ENCODE measurements at places on chromosomes 12 and 14.
A peak's percentile ranks its signal among the peaks of the same experiment; 100 is the strongest.

- no peak for DNase-seq
Observed at GRCh38 chr12:53097207-53097563, 282 bp upstream of the IGFBP6 start.

DNA sequence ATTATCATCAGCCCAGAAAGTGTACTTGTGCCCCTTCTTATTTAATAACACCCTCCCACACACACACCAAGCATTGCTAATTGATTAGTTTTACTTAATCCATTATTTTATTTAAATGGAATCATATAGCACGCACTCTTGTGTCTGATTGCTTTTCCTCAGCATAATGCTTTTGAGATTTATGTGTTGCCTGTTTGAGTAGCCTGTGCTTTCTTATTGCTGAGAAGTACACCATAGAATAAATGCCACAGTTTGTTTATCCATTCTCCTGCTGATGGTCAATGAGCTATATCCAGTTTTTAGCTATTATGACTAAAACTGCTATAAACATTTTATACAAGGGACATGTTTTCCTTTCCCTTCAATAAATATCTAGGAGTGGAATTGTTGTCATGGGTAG lies 409.9 kb upstream of the PDE3A start:
- DNase-seq: no peak

GRCh38 chr14:23697680-23698079 lies 61.5 kb downstream of the DHRS2 start:
- no peak for DNase-seq

- DNase-seq: no peak
Observed at GRCh38 chr14:53380867-53381225, 227.7 kb upstream of the DDHD1 start.

- no peak for DNase-seq
Observed at GRCh38 chr14:95941897-95942296, 65.3 kb downstream of the TUNAR start.

GRCh38 chr14:98901511-98902205 lies 370.3 kb downstream of the BCL11B start:
- no peak for DNase-seq

- peak; percentile 27 for DNase-seq
Observed at GRCh38 chr14:54329082-54329695, 67.6 kb upstream of the CDKN3 start.

DNA sequence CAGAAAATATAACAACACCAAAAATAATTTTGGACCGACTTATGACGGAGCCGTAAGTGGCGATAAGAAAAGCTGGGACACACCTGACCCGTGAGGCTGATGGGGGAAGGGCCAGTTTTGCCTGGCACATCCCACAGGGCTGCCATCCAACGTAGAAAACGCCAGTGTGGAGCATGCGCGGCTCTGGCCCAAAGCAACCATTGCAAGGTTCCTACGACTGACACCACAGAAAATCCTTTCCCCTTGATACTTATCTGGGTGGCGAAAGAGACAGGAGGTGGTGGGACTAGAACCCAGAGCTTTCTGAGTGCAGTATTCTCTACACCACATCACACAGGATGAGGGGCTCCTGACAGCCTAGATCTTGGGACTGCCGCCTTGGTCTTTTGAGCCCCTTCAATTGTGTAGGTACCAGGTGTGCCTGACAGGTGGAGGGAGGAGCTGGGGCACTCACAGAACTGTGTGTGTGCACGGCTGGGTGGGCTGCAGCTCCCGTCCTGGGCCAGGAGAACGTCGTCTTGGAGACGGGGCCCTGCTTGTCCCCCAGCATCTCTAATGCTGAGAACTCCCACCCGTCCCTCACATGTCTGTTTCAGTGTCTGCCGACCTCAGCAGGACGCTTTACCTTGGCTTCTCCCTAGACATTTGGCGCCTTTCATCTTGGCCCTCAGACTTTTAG lies 17.4 kb upstream of the CACNA2D4 start:
- no peak for DNase-seq

DNA sequence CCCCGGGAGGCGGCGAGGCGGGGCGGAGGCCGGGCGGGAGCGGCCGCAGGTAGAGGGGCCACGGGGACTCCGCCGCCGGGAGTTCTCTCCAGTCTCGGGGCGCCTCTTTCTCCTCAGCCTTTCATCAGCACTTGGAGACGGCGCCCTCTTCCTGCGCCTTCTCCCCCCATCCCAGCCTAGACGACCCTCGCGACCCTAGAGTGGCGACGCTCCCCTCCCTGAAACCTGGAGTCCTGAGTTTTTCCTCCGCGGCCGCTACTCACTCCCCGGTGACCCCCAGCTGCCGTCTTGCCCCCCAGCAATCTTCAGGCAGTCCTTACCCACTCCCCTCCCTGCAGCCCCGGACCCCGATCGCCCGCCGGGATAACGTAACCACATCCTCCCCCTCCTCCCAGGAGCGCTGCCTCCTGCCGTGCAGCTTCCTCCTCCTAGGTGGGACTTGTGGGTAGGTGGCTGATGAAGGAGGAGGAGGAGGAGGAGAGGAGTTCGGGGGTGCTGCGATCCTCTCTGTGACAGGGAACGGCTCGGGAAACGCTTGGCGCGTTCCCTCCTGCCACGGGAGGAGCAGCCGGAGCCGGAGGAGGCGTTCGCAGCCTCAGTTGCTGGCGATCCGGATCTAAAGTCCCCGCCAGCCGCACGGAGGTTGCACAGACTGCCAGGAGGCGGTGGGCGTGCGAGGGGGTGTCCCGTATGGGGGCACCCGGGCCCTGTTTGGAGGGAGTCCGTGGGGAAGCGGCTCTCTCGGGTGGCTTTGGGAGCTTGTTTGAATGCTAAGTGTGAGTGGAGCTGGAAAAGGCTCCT lies 891 bp downstream of the PLEKHA5 start:
- no peak for DNase-seq

GRCh38 chr14:30820674-30821073 lies 53.7 kb upstream of the COCH start:
- DNase-seq: no peak

DNA sequence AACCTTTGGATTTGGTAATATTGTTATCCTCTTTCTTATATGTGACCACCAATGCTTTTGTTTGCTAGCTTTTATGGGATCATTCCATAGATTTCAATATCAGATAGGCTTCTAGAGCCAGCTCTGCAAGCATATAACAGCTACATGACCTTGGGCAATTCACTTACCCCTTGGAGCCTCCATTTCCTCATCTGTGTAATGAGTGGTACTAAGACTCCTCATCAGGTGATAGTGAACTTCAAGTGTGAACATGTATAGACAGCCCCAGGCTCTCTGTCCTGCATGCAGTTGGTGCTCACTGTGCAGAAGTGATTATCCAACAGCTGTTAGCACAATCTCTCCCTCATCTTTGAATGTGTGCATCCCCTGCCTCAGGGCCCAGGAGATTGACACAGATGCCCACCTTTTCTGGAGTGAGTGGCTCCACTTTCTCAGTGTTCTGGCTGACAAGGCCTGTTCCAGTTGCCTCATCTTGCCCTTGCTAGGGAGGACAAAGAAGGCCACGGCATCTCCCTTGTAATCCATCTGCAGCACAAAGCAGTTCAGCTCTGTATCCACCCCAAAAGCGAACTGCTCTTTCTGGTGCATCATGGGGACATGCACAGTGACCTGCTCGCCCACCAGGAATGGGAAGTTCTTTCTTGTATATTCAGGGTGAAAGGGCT lies 9.2 kb downstream of the SERPINA9 start:
- no peak for DNase-seq

GRCh38 chr14:30587141-30587540 lies 28.2 kb downstream of the G2E3 start:
- DNase-seq: peak; percentile 24

- DNase-seq: no peak
Observed at GRCh38 chr12:132024758-132025157, 75.0 kb downstream of the EP400 start.

DNA sequence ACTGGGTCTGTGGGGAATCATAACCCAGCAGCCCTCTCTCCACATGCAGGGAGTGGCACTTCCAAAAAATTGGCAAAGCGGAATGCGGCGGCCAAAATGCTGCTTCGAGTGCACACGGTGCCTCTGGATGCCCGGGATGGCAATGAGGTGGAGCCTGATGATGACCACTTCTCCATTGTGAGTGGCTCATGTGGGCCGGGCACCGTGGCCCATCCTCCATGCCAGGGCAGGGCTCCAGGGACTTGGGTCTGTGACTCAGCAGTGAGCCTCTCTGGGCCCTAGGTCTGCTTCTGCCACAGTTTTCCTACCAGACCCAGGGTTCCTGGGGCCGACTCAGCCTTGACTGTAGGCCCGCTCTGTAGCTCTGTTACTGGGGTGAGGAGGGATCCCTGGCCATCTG lies 2.2 kb downstream of the NPFF start:
- no peak for DNase-seq

DNA sequence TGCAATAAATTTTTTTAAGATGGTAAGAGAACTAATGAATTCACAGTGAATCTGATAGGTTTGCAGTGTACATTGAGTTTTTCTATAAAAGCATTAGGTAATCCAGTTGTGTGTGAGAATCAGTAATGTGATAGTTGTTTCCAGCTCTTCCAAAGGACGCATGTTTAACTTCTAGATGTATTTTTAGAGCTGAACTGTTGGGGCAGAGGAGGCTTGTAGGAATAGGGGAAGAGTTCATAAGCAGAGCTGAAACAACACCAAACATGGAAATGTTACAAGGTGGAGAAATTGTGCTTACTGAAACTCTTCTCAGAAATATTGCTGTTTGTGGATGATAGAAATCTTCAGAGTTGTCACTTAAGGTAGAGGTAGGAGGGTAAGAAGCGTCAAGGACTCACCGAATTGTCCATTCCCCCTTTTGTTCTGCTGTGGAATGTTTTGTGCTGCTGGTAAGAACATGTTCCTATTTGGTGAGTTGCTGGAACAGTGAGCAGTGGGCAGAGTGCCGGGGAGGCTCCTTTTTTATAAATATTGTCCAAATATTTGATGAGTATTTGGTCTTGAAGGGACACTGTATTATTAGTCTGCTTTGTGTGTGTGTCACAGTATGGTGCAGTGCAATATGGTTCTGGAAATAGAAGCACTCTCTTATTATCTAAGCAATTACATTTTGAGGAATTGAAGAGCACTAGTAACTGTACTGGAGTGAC lies 76.7 kb downstream of the ANO6 start:
- no peak for DNase-seq

- DNase-seq: no peak
Observed at GRCh38 chr12:48005750-48006021, 1.4 kb upstream of the COL2A1 start.

- peak; percentile 50 for DNase-seq
Observed at GRCh38 chr14:67704484-67705089, 2.9 kb downstream of the RDH12 start.

DNA sequence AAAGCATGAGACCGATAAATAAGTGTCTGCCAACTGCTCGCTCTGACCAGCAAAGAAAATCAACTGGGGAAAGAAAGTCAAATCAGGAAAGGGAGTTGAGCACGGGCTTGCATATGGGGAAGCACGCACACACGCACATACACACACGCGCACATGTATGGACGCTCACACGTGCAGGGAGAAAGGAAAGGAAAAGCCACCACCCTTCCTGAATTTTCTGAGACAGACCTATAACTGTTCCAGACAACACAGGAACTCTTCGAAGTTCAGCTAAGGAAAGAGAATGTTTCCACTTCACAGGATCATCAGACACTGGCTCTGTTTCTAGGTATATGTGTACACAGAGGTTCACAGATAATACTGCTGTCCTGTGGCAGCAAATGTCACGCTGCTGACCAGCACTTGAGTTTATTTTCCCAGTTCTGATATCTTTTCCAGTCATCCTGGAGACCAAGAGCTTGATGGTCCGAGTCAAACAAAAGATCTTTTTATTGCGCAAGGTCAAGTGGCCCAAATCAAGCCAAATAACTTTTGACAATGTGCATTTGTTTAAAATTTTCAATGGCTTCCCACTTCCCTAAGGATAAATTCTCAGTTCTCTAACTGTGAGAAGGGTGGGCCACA lies 82.1 kb upstream of the TMCC3 start:
- no peak for DNase-seq

- no peak for DNase-seq
Observed at GRCh38 chr12:46524778-46525177, 152.2 kb upstream of the SLC38A2 start.

DNA sequence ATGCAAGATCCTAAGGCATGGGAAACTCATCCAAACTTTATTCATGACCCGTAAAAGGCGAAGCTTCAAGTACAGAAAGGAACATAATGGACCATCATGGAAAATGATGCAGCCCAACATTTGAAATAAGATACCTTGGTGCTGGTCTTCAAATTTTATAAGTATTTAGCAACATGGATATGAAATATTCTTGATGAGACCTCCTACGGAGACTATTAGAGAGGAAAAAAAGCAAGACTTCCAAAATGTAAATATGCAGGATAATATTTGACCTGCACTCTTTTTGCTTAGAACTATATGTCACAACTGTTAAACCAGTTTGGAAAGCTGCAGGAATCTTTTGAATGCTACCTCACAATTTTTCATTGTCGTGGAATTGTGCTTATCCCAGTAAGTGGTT lies 168.8 kb upstream of the ARID2 start:
- no peak for DNase-seq

DNA sequence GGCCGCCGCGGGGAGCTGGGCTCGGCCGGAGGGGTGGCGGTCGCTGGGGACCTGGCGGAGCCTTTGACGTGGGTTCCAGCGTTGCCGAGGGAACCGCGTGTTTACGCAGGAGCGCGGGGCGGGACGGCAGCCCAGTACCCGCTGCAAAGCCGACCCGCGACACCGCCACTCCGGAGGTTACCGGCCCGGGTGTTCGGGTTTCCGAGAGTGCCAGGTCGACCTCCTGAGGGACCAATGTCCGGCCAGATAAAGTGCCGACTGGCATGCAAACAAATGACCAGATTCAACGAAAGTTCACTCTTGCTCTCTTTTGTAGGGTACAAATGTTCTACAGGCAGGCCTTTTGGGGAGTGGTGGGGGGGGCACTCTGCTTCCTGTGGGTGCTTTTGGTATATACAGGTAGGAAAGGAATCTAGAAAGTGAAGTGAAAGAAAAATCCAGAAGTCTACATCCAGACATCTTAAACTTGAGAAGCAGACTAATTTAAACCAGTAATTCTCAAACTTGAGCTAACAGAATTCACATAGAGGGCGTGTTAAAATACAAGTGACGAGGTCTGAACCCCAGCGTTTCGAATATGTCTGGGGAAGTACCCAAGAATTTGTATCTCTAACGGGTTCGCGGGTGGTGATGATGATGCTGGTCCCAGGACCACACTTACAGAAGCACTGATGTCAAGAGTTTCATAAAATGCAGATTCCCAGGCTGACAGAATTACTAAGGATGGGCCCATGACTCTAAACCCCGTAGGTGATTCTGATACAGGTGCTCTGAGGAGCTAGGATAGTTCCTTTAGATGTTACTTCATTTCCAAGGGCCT lies at the start of gene GPR135:
Gene GPR135, minus strand, starts transcription at position 65 of the 820 bp plus-strand sequence. CDS start 154 bp downstream, outside the sequence.
- DNase-seq: peak; percentile 25

- DNase-seq: no peak
Observed at GRCh38 chr14:102544747-102545460, 35.3 kb upstream of the ANKRD9 start.

GRCh38 chr12:11568155-11568761 lies 81.2 kb upstream of the ETV6 start:
- DNase-seq: no peak

- no peak for DNase-seq
Observed at GRCh38 chr14:21704338-21704737, 30.7 kb upstream of the OR4E1 start.

- no peak for DNase-seq
Observed at GRCh38 chr12:6234906-6235305, 34.7 kb downstream of the CD9 start.

Data from activated CD4-positive, alpha-beta T cell treated with anti-CD3 and anti-CD28 coated beads, Interleukin-2, amount 50 U/mL, for 16 hours (primary cell).